ENCODE measurements at places on chromosomes 1 and 21.
A peak's percentile ranks its signal among the peaks of the same experiment; 100 is the strongest.

GRCh38 chr1:180964056-180964455 lies 51.4 kb downstream of the KIAA1614 start:
- DNase-seq = no peak

DNA sequence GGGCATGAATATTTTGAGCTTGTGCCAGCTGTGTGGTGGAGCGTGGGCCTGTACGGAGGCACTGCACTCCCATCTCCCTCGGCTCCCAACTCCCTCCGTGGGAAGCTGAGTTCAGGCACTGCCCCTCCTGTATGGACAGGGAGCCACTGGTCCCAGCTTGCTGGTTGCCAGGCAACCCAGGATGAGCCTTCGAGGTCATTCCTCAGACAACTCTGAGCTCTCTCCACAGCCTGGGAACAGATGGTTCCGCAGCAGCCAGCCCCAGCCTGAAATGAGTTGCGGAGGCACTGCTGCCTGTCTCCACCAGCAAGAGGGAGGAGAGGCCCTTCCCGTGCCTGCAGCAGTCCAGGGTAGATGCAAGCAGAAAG lies 58.4 kb upstream of the TENT5B start:
- peak; percentile 24 for DNase-seq

DNA sequence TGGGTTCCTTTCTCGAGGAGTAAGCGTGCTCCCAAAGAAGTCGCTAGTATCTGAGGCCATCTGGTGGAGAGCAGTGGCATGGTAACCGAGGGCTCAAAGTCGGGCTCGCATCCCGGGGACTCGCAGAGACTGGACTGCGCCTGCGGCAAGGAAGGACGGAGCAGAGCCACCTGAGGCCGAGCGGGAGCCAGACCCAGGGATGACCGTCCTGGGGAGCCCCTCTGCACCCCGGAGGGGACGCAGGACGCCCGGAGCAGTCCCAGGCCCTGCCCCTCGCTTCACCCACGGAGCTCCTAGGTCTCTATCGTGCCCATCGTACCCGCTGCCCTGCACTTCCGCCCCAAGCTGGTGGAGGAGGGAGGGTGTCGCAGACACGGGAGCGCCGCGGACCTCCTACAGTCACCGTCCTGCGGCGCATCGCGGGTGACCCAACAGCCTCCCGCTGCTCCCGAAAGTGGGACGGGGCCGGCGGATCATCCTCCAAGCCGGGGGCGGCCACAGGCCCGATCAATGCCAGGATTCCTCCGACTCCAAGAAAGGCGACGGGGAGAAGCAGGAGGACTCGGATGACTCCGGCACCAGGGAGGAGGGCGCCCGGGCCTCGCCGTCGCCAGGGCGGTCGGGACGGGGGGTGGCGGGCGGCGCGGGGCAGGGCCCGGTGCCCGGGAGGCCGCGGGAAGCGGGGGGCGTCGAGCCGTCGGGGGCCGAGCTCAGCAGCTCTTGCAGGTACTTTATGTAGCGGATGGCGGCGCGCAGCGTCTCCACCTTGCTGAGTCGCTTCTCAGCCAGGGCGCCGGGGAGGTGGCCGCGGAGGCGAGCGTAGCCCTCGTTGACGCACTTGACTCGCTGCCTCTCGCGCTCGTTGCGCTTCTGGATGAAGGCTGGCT lies 2.3 kb upstream of the CACNA1S start:
- DNase-seq = peak; percentile 86

GRCh38 chr1:116164150-116164549 lies 53.0 kb downstream of the MAB21L3 start:
- DNase-seq = no peak

GRCh38 chr1:244112041-244112440 lies 61.0 kb downstream of the ZBTB18 start:
- DNase-seq = no peak

Measured in HCEC 1CT (cell line).